ENCODE measurements at places on chromosomes 12 and 14. TPM values are rescaled to one million over a fixed set of nuclear protein-coding genes. Genes with fewer than 3 reads are reported as not detected.

DNA sequence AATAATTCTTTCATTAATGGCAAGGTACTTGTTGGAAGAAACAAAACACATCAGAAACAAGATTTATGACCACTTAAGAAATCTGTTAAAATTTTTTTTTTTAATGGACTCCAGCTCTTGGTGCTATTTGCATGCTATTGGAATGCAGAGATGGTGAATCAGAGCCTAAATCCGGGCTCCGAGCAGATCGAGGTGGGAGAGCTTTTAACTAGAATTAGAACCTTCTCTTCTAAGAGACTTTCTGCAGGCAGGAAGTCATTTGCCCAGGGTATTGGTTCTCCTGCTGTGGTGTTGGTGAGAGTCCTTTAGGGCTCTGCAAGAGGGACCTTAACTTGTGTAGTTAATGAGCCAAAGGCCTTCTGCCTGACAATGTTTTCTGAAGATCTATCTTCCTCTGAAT, 419.4 kb downstream of the SNAPC1 start:
- no peaks in the 10 kb centered on the region for H3K27me3 ChIP-seq
- no peaks in the 10 kb centered on the region for H3K4me1 ChIP-seq
- H3K36me3 ChIP-seq = no peaks in the 10 kb centered on the region
- no peak for DNase-seq
- H3K27ac ChIP-seq = no peak overlapping the region

Gene DIO3
- 4.4 TPM for total RNA-seq

GRCh38 chr12:69136931-69137613, 102.3 kb upstream of the CPSF6 start:
- no peak for DNase-seq
- no peaks in the 10 kb centered on the region for H3K4me1 ChIP-seq
- H3K4me3 ChIP-seq = no peak overlapping the region
- H3K36me3 ChIP-seq = no peaks in the 10 kb centered on the region
- no peaks in the 10 kb centered on the region for H3K27me3 ChIP-seq

Gene TCL1B
- total RNA-seq = not detected

DNA sequence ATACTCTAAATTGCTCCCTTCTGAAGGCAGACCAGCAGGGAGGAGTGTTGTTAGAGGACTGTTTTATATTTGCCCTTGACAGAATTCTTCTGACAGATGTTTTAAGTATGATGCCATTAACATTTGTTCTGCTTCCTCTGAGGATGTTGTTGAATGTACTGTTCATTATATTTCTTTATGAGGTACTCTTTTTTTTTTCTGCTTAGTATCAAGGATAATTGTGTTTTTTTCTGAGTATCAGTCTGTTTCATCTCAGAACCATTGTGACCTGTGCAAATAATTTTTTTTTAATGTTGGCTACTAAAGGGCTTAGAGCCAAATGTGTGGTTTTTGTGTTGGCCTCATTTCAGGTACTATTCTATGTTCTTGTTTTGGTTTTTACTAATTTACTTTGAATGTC, 10.6 kb downstream of the METAP2 start:
- H3K27me3 ChIP-seq = no peaks in the 10 kb centered on the region
- H3K27ac ChIP-seq = no peak overlapping the region
- peaks cover 40% of the 10 kb centered on the region for H3K36me3 ChIP-seq
- no peaks in the 10 kb centered on the region for H3K4me1 ChIP-seq
- no peak overlapping the region for H3K4me3 ChIP-seq

- no peaks in the 10 kb centered on the region for H3K27me3 ChIP-seq
- H3K4me1 ChIP-seq = no peaks in the 10 kb centered on the region
Observed at GRCh38 chr12:20140751-20141150, 227.6 kb upstream of the PDE3A start.
